ENCODE measurements at places on chromosomes 11 and 22. TPM values are rescaled to one million over a fixed set of nuclear protein-coding genes. Genes with fewer than 3 reads are reported as not detected.
A peak's percentile ranks its signal among the peaks of the same experiment; 100 is the strongest.

GRCh38 chr22:46674906-46675305 is 54.7 kb downstream of the GRAMD4 start:
- H3K27me3 ChIP-seq, result no peaks in the 10 kb centered on the region
- H3K36me3 ChIP-seq, result no peaks in the 10 kb centered on the region
- no peak for DNase-seq
- H3K27ac ChIP-seq, result no peak overlapping the region

- no peak overlapping the region for H3K4me3 ChIP-seq
- peaks cover 3% of the 10 kb centered on the region for H3K4me1 ChIP-seq
- H3K27ac ChIP-seq, result no peak overlapping the region
- no peaks in the 10 kb centered on the region for H3K36me3 ChIP-seq
- H3K27me3 ChIP-seq, result peaks cover 43% of the 10 kb centered on the region
Measured at GRCh38 chr11:73265853-73266645, 6.1 kb upstream of the P2RY6 start.

DNA sequence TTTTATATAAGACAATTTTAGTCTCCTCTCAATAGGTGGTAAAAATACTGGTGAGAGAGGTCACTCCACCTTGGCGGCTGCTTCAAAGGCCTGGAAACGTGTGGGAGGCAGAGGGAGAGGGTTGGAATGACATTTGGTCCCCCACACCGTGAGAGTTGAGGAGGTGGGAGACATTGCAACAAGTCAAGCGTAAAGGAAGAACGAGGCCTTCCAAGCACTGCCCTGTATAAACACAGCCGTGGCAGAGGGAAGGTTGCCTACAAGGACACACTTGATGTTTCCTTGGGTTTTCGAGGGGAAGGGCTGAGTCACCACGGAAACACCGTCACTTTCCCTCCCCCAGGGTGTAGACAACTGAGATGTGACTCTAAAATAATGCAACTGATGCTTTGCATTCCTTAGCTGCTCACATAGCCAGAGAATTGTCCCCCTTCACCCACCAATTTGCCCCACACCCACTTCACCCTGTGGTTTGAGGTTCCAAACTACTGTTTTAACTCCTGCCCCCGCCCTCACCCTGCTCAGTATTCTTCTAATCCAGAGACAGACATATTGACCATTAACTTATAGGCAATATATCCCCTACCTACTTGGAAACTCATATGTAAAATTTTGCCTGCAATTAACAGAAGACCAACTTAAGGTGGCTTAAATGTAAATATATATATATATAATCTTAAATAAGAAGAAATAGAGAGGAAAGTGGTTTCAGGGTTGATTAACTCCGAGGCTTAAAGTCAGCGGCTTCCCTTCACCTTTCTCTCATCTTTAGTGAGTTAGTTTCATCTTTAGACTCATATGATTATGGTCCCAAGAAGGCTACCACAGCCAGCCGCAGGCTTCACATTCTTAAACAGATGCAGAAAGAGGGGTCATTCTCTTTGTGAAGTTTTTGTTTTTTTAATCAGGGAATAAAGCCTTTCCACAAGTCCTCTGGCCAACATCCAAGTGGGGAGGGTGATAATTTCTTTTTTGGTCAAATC is 54.1 kb upstream of the BDNF start:
- H3K4me1 ChIP-seq, result peaks cover 6% of the 10 kb centered on the region
- H3K27ac ChIP-seq, result no peak overlapping the region
- no peaks in the 10 kb centered on the region for H3K27me3 ChIP-seq
- no peak for DNase-seq
- H3K36me3 ChIP-seq, result no peaks in the 10 kb centered on the region
- no peak overlapping the region for H3K4me3 ChIP-seq

DNA sequence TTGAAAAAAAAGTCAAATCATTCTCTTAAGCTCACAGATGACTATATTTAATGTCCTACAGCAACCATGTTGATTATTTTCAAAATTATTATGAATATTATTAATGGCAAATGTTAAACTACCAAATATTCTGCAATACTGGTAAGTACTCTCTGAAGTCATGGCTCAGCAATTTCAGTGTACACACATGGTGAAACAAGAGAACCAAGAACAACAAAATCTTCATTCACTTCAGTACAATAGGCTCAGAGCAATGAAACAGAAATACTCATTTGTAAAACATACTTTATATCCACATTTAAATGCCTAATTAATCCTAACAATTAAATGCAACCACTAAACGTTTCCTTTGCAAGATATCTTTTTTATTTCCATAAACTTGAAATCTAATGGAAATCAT is 347.2 kb downstream of the TTC28 start:
- H3K4me3 ChIP-seq, result no peak overlapping the region
- DNase-seq, result no peak
- H3K4me1 ChIP-seq, result no peaks in the 10 kb centered on the region
- H3K36me3 ChIP-seq, result no peaks in the 10 kb centered on the region
- no peak overlapping the region for H3K27ac ChIP-seq

DNA sequence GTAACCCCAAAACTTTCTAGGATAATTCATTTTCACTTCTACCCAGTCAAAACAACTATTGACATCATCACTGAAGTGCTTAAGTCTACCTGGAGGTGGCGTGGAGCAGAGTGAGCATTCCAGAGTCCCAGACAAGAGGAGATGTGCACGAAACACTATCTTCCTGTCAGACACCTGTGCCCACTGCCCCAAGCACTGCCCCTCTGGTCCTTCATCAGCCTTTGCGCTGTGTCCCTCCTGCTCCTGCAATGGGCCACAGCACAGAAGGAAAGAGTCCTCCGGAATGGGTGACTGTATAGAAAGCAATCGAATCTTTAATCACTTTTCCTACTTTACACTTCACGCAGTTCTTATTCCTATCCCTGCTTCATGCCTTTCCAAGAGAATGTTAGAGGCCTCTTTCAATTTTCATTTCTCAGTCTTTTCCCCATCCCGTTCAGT is 512 bp upstream of the GRIA4 start:
- no peak overlapping the region for H3K27ac ChIP-seq
- H3K4me1 ChIP-seq, result peaks cover 19% of the 10 kb centered on the region
- H3K4me3 ChIP-seq, result peak overlapping the region; percentile 58
- peaks cover 49% of the 10 kb centered on the region for H3K27me3 ChIP-seq
- no peaks in the 10 kb centered on the region for H3K36me3 ChIP-seq

GRCh38 chr11:47672283-47672730 is 29.9 kb upstream of the MTCH2 start:
- H3K4me1 ChIP-seq, result no peaks in the 10 kb centered on the region
- no peak overlapping the region for H3K4me3 ChIP-seq
- no peak overlapping the region for H3K27ac ChIP-seq
- H3K27me3 ChIP-seq, result no peaks in the 10 kb centered on the region
- no peak for DNase-seq

E2F8 gene
- 5.7 TPM for total RNA-seq

DNA sequence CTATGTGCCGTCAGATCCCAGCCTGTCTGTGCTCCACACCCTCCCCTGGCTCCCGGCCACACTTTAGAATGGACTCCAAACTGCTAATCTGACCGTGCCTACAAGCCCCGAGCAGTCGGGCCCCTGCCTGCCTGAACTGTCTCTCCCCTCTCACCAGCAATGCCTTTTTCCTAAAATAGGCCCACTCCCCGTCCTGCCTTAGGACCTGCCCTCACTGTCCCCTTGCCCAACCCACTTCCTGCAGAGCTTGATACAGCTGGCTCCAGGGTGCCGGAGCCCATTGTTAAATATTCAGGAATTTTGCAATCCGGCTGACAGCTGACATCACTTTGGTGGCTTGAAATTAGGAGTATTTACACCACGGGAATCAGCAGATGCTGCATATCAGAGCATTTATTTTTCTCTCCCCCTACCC is 21.4 kb downstream of the MN1 start:
- H3K4me3 ChIP-seq, result no peak overlapping the region
- no peaks in the 10 kb centered on the region for H3K27me3 ChIP-seq
- peaks cover 51% of the 10 kb centered on the region for H3K4me1 ChIP-seq
- no peaks in the 10 kb centered on the region for H3K36me3 ChIP-seq
- H3K27ac ChIP-seq, result peak overlapping the region; percentile 24

GRCh38 chr11:116454020-116454645 is 318.7 kb downstream of the BUD13 start:
- no peak overlapping the region for H3K4me3 ChIP-seq
- no peaks in the 10 kb centered on the region for H3K36me3 ChIP-seq
- no peak overlapping the region for H3K27ac ChIP-seq
- no peaks in the 10 kb centered on the region for H3K27me3 ChIP-seq

SMC1B gene
- 0.09 TPM for total RNA-seq

DNA sequence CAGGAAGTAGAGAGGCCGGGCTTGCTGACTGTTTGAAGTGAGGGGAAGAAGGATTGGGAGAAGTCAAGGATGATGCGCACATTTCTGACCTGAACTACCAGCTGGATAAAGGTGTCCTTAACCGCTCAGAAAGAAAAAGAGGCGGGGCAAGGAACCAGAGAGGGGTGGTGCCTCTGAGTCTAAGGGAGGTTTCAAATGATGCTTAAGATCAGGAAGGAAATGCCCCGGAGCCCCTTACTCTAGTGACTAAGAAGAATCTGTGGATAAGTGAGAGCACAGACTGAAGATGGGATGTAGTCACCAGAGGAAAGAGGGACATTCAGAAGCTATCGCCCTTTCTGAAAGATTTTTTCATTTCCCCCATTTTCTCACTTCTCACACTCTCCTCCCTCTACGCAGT is 12.7 kb downstream of the DCHS1 start:
- no peak overlapping the region for H3K4me3 ChIP-seq
- no peak for DNase-seq
- no peaks in the 10 kb centered on the region for H3K36me3 ChIP-seq

DNA sequence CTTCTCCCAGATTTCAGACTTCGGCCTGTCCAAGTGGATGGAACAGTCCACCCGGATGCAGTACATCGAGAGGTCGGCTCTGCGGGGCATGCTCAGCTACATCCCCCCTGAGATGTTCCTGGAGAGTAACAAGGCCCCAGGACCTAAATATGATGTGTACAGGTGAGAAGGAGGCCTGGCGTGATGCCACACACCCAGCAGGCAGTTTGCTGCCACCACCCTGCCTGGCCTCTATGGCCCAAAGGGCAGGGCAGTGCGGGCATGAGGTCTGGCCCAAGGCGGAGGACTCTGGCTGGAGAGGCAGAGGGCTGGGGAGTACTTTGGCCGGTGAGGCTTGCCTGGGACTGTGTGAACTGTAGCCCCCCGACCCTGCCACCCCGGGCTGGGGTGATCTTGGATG is 7.3 kb downstream of the ANKK1 start:
- H3K36me3 ChIP-seq, result no peaks in the 10 kb centered on the region
- no peaks in the 10 kb centered on the region for H3K27me3 ChIP-seq
- no peaks in the 10 kb centered on the region for H3K4me1 ChIP-seq
- no peak overlapping the region for H3K27ac ChIP-seq
- no peak overlapping the region for H3K4me3 ChIP-seq

Measured in neural progenitor cell (in vitro differentiated cells).